NCI-H524 (cell line): ENCODE measurements at places on chromosomes 16 and 17.

DNA sequence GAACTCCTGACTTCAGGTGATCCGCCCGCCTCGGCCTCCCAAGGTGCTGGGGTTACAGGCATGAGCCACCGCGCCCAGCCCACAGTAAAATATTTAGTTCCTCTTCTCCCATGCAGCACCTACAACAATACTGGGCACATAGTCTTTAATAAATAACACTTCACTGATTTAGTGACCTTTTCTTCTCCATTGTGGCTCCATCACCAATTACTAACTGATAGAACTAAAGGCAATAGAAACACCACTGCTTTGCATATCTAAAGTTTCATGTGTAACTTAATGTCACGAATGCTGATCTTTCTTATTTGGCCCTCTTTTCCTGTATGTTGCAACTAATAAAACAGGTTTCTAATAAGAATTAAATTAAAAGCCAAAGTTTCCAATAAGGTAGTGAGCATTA is 38.9 kb downstream of the TRIM37 start:
- no peak for DNase-seq

- DNase-seq: no peak
Observed at GRCh38 chr16:81921085-81921814, 90.0 kb downstream of the SDR42E1 start.

- no peak for DNase-seq
Observed at GRCh38 chr16:17301593-17302135, 169.1 kb downstream of the XYLT1 start.

DNA sequence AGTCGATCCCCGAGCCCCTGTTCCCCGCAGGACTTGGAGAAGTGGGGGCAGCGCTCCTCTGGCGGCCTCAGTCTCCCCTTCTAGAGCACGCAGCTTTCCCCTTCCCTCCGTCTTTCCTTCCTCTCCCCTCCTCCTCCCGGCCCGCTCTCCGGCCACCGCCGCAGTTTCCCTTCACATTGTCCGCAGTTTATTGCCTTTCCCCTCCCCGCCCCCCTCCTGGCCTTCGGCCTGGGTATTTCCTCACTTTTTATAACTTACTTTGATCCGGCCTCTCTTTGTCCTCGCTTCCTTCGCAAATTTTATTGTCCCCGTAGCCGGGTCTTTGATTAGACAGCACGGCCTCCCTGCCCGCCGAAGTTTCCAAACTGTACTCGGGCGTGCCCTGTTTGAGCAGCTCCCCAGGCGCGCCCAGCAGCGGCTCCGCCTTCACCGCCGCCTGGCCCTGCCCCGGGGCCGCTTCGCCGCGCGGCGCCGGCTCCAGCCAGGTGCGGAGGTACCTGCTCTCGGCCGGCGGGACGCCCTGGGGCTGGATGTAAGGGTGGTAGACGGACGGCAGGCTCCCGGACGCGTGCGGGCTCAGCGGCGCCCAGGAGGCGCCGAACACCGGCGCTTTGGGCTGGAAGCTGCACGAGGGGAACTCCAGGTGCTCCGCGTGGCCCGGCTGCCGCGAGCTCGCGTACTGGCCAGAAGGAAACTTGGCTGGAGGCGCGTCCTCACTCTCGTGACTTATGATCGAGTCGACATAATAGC is 488 bp downstream of the HOXB9 start:
- peak; percentile 28 for DNase-seq

DNA sequence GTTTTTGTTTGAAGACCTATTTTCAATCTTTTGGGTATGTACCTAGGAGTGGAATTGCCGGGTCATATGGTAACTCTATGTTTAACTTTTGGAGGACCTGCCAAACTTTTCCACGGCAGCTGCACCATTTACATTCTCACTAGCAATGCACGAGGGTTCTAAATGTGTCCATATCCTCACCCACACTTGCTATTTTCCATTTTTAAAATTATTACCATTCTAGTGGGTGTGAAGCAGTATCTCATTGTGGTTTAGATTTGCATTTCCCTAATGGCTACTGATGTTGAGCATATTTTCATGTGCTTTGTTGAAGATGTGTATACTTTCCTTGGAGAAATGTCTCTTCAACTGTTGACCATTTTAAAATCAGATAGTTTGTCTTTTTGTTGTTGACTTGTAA is 60.3 kb upstream of the HAPSTR1 start:
- DNase-seq: no peak

DNA sequence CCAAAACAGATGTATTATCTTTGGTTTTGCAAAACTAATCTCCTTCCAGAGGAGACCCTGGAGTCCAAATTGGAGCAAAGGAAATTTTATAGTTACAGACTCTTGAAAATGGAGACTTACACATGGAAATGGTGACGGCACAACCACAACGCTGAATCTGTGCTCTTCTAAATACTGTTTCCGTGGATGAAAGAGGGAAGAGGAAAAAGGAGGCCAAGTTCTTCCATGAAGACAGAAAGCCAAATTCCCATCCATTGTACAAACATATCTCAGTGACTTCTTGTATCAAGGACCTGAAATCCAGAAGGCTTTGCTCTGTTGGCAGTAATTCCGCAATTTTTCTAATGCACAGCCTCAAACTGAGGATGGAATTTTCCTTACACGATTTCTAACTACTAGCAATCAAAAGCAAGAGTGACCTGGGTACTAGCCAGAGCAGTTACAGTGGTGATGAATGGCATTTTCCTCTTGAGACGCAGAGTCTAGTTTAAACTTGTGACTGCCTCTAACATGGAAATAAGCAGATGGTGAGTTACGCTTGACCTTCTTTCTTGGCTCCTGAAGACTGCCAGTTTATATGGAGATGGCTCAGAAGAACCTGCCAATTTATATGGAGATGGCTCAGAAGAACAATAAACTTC is 38.5 kb downstream of the VPS53 start:
- no peak for DNase-seq

DNA sequence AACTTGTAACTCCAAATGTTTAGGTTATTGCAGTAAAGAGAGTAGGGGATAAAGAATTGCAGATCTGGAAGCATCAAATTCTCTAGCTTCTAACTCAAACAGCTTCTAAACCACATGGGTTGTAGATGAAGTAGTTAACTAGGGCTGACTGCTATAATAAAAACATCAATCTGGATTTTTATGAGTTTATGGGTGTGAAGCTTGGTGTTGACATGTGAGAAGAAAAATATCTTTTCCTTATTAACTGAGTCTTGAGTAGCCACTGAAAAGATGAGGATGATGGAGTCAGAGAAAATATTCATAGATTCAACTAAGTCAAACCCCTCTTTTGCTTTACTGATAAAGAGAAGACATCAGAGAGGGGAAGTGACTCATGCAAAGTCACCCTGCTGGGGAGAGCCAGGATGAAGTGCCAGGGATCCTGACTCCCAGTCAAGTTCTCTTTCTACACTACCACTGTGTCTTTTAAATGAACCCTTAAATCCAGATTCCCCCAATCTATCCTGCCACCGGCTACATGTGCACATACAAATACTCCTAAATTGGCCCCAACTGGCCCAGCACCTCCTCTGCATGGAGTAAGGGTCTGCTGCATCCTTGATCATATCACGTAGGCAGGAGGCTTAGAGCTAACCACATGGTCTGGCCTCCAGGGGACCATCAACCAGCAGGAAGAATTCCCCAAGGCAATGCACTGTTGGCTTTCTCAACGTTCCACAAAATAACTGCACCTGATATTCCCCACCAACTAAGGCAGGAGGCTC is 264.0 kb upstream of the CCL2 start:
- no peak for DNase-seq

- DNase-seq: no peak
Observed at GRCh38 chr16:66539623-66540469, 10.1 kb downstream of the TK2 start.

- DNase-seq: no peak
Observed at GRCh38 chr17:6755731-6756184, at the start of gene XAF1. Gene XAF1 (plus strand): TSS chr17:6756046. CDS start chr17:6756079, 33 bp downstream.

DNA sequence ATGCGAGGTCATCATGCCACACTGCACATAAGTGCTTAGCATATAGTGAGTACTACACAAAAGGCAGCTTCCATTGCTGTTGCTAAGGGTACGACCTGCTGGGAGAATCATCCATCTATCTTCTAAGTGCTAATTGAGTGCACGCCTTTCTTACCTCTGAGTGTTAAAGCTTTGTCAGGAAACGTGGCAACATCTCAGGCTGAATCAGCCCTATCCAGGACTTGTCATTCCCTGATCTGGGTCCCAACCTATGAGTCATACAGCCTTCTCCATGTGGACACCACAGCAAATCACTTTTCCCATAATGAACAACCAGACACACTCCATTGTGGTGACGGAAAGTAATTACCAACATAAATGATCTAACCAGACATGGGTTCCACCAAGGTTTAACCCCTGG is 201.1 kb upstream of the MAF start:
- no peak for DNase-seq

GRCh38 chr16:19929062-19929511 is 44.4 kb upstream of the GPRC5B start:
- no peak for DNase-seq

DNA sequence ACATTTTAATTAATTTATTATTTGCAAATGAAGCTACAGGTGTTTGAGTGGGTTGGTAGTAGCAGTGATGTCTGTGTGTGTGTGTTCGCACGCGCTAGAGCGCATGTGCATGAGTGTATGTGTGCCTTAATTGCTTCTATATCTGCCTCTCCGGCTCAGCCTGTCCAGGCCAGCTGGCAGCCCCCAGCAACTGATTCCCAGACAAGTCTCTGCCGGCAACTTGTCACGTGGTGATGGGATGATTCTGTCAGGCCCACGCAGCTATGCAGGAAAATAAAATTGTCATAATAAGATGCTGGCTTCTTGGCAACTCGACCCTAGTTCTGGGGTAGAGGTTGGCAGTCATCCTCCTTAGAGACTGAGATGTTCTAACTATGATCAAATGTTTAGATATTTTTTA is 712.8 kb upstream of the SOX9 start:
- DNase-seq: no peak

DNA sequence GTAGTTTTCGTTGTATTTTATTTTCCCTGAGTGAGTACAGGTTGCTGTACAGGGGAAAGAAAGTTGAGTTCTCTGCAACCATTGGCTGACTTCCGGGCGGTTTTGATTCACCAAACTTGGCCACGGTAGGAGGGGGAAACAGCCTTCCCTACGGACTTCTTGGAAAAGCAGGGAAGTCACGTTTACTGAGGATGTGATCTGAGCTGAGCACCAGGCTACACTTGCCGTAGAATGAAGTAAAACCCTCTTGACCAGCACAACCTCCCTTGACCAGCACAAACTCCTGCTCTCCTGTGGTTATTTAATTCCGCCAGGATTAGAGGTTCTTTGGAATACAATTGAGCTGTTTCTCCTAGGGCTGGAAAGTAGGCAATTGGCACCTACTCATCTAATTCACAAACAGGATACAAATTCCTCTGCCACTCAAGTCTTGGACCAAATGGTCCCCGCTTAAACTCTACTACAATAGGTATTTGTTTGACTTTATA is 242.0 kb upstream of the RBFOX1 start:
- DNase-seq: no peak

GRCh38 chr17:72531729-72532128 is 410.9 kb downstream of the SOX9 start:
- no peak for DNase-seq

- no peak for DNase-seq
Observed at GRCh38 chr17:67353161-67353560, 13.2 kb downstream of the PSMD12 start.
